K562 (cell line): ENCODE measurements at places on chromosomes 6 and 20. TPM values are rescaled to one million over a fixed set of nuclear protein-coding genes. Genes with fewer than 3 reads are reported as not detected.
A peak's percentile ranks its signal among the peaks of the same experiment; 100 is the strongest.

DNA sequence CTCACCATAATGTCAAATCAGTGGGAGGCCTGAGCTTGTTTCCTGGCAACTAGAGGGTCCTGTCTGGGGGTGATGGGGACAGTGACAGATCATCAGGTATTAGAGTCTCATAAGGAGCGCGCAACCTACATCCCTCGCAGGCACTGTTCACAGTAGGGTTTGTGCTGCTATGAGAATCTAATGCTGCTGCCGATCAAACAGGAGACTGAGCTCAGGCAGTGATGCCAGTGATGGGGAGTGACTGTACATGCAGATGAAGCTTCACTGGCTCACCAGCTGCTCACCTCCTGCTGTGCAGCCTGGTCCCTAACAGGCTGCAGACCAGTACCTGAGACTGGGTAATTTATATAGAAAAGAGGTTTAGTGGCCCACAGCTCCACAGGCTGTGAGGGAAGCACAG lies 147.3 kb downstream of the TTLL2 start:
- no peak for DNase-seq

- no peak for DNase-seq
Measured at GRCh38 chr6:46320505-46320904, 149.7 kb upstream of the ENPP5 start.

Gene ERVFRD-1
- 0.04 and 0.09 TPM in 2 replicates for total RNA-seq

Gene MYCT1
- not detected in 2 replicates for total RNA-seq

DNA sequence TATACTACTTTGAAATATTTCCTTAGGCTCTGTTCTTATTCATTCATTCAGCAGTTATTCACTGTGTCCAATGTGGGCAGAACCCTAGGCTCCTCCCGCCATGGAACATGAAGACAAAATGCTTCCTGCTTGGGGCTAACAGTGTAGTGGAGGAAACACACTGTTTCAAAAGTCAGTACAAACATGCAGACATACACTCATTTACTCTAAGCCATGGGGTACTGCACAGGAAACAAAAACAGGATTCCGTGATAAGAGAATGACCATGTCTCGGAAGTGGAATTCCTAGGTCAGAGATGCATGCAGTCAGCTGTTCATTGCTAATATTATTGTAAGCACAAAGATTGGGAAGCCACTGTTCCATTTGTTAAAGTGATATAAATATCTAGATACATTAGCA lies 18.4 kb upstream of the FAM209A start:
- no peak for DNase-seq

DNA sequence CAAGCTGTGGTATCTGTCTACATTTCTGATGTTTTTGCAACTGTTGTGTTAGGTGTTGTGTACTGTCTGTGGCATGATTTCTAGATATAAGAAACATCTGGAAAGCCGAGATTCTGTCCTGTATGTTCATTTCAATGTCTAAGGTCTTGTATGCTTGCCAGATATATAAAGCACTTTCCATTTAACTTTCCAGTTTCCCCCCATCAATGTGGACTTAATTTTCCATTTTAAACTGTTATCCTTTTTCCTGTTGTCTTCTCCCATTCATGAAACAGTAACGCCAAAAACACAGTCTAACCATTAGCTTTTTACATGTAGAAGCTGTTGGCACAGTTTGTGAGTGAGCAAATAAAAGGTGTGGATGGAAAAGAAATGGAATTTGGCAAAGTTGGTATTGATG lies 181.6 kb downstream of the FARS2 start:
- DNase-seq: no peak

DNA sequence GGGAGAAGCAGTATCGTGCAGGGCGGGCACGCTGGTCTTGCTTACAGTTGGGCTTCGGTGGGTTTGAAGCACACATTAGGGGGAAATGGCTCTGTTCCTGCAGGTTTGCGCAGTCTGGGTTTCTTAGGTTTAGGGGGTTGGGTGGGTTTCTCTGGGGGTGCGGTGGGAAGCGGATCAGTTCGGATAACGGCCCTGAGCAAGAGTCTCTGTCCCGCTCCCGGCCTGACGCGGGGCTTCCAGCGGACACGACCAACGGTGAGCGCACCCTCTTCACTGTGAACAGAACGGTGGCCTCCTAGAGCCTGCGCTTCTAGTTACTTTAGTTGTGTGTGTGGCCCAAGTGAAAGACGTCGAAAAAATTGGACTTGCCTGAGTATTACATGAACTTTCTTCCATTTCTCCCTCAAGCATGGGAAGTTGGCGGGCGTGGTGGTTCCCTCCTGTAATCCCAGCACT lies 635 bp upstream of the ELOVL2 start:
- DNase-seq: no peak

DNA sequence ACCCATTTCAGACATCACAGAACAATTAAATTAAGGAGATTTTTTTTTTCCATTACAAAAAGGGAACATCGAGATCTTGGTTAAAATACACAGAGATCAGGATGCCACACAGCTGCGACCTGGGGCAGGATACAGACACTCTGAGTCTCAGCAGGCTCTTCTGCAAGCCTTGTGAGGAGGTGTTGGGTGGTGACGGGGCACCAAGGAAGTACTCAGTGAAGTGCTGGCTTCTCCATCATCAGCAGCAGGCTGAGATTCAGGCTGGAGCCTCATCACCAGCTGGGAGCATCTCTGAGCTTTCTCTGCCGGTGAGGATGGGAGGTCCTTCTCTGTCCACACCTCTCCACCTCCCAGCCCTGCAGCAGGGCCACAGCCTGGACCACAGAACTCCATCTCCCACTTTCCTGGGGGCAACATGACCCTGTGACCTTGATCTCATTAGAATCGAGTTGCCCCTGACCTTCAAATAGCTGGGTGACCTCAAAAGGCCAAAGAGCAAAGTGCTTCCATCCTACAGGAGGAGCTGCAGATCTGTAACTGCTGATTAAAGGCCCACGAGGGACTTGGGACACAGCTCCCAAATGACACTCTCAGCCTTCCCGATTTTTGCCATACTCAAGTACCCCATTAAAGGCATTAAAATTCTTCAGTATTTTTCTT lies 16.0 kb downstream of the PMEPA1 start:
- no peak for DNase-seq

GRCh38 chr20:4289875-4290274 lies 274.5 kb upstream of the RNF24 start:
- DNase-seq: no peak

DNA sequence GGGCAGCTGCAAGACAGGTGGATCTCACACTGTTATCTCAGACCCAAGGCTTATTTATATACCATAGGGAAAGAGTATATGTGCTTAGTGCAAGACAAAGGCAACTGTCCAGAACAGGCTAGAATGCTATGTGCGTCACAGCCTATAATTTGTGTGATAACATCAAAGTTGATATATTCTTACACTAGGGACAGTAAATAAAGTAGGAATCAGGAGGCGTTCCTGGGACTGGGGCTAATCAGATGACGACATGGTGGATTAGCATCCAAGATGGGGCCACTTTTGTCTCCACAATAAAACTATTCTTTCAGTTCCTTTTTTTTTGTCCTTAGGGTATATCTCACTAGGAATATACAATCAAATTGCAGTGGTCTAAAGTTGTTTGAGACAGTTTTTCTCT lies 54.9 kb upstream of the IER3 start:
- DNase-seq: peak; percentile 32

- peak; percentile 56 for DNase-seq
Measured at GRCh38 chr6:18990059-18990978, 603.2 kb downstream of the RNF144B start.

Gene GLP1R
- not detected in 2 replicates for total RNA-seq

DNA sequence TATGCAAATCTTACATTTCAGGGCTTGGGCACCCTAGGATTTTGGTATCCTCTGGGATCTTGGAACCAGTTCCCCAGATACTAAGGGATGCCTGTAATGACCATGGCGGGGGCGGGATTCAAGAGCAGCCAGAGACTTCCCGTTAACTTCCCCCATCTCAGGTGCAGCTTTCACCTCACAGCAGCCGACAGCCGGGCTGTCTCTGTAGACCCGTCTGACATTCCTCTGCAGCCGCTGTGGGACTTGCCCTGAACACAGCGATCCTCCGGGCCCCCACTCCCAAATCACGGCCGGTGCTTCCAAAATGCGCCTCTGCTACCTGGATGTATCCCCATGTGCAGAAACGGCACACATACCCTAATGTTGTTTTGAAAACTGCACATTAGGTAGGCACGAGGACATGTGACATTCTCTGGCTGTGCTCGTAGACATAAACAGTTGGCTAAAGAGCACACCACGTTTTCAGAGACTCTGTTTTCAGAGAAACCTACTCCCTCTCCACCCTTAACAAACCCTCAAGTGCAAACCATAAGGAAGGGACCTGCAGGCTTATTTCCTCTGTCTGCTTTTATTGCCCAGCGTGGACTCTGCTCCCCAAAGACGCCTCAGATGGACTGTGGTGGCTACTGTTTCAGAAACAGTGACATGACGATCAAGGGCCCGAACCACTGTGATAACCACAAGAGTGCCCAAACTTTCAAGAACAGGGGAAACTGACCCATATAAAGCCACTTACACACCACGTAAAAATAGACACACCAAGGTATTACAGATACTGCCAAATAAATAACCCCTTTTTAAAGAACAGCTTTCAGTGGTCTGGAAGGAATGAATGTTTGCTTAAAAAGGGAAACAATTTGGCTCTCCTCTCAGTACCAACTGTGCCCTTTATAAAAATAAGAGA lies 72.9 kb upstream of the FOXC1 start:
- no peak for DNase-seq

Gene MYLK2
- total RNA-seq: 0.25 and 0.53 TPM in 2 replicates

Gene GNMT
- total RNA-seq: 0.18 and 0.29 TPM in 2 replicates

GRCh38 chr6:106539936-106540335 lies 89.4 kb downstream of the RTN4IP1 start:
- DNase-seq: no peak

DNA sequence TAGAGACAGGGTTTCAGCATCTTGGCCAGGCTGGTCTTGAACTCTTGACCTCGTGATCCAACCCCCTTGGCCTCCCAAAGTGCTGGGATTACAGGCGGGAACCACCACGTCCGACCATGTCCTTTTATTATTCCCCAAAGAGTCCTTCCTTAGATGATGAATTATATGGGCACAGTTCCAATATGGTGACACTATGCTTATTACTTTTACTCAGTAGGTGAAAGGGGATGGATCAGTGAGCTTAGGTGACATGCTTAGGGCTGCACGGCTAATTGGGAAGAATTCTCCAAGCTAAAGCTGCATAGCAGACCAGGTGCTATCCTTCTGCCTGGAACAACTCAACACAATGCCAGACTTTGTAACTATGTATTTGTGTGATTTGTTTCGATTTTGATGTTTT lies 38.2 kb upstream of the TFAP2C start:
- no peak for DNase-seq

DNA sequence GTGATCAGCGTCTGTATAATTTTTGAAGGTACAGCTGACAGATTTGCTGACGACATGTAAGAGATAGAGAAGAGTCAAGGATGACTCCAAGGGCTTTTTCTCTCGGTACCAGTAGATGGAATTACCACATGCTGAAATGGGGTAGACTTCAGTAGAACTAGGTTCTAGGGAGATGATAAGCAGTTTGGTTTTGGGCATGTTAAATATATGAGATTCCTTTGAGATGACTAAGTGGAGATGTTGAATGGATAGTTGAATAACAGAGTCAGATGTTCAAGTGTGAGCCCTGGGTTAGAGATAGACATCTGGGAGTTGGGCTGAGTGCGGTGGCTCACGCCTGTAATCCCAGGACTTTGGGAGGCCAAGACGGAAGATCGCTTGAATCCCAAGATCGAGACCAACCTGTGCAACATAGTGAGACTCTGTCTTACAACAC lies 50.0 kb downstream of the PHF20 start:
- DNase-seq: no peak

- no peak for DNase-seq
Measured at GRCh38 chr6:62613928-62614327, 327.9 kb upstream of the KHDRBS2 start.
